ENCODE measurements at places on chromosomes 3 and 15. TPM values are rescaled to one million over a fixed set of nuclear protein-coding genes. Genes with fewer than 3 reads are reported as not detected.

DNA sequence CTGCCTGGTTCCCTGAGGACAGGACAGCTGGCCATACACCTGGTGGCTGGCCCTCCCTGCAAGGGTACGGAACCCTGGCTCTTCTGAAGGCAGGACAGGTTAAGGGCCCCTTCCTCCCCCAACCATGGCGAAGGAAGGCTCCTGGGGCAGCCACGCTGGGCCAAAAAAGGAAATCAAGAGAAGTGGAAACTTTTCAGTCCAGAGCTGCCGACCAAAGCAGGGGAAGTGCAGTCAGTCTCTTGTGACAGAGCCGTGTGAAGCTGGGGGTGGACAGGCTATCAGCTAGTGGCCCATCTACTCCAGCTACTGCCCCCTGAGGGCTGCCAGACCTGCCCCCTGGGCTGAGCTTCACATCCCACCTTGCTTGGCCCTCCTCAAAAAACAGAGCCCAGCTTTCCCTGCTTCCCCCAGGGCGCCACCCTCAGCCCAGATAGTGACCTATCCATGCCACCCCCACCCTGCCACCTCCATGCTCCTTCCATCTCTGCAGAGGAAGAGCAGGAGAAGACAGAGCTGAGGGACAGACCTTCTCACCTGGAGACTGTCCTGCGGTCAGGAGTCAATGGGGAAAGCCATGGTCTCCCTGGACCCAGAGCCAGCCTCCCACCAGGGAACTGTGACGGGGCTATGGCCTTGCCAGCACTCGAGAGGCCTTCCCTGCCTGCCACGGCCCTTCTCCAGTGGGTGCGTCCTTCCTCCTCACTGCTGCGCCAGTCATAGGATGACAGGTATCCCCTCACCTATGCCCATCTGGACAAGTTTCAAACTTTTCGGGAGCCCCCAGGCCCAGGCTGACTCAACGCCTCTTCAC, 4.6 kb downstream of the SEMA7A start:
- peak; percentile 60 for DNase-seq

- no peak for DNase-seq
Measured at GRCh38 chr3:13533885-13534301, 15.0 kb upstream of the FBLN2 start.

DNA sequence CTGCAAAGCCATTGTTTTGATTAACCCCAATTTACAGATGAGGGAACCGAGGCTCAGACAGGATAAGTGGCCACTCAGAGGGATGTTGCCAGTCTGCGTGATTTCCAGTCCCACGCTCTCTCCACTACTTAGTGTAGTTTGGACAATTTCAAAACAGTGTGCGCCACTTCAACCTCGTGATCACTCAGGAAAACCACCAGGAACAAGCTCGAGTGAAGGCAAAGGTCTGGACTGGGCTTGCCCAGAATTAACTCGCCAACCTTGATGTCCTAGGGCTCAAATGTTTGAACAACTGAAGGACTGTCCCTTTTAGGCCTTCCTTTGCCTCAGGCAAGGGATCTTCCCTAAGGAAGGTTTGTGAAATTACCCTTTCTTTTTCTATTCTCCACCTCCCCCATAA, 124.2 kb upstream of the LMOD3 start:
- DNase-seq, result no peak

DNA sequence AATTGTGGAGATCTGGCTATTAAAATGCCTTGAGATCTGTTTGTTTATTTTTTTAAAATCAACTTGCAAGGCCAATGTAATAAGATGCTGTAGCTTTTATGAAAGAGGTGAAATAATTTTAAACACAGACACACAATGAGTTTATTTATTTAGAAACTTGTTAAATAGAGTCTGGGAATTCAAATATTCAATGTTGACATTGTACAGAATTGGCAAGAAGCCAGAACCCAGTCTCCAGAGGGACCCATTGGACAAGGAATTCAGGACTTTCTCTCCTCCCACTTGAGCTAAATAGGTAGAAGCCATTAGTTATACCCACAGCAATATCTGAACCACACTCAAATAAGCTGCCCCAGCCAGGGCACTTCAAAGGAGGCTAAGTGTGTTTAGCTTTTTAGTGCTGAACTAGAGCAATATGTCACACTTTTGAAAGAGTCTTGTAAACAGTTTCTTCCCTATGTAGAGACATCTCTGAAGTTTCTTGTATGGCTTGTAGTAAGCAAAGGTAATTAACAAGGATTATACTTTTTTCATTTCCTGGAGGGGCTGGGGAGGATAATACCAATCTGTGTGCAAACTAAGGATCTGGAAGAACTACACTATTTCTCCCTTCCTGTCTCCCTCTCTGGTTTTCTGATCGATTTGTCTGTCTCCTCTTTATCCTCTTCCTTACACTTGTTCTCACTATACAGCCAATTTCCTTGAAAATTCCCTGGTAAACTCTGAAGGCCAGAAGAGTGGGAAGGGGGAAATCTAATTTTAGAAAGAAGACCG, 6.0 kb downstream of the MECOM start:
- DNase-seq, result no peak

DNA sequence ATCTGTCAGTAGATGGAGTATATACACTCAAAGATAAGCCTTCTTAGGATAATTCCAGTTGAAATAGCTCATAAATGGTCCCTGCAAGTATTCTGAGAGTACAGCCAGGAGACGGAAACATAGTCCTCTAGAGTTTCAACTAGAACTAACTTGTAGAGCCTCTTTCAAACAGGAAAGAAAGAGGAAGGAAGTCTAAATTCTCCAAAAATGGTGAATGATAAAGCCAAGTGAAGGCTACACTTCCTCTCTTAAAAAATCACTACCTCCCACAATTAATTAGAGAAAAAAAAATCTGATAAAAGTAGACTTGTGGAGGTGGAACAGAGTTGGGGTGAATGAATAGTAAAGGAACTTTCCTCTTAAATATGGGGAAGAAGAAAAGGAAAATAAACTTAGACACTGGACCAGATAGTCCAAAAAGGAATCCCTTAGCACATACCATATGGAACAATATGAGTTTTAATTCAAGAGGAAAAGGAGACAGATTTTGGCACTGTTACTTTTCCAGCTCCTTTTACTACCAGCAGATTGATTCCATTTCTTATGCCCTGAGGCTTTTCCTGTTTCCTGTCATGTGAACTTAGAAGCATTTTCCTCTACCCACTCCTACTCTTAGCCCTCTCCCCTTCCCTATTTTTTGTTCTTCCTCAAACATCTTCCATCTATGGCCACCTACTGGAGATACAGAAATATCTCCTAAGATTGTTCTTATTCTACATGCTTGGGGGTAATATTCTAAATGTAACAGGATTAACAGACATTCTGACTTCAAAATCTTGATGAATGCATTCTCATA, 207.6 kb downstream of the CHST2 start:
- DNase-seq, result peak; percentile 14

GRCh38 chr3:40240921-40241320, 68.6 kb upstream of the EIF1B start:
- no peak for DNase-seq

DNA sequence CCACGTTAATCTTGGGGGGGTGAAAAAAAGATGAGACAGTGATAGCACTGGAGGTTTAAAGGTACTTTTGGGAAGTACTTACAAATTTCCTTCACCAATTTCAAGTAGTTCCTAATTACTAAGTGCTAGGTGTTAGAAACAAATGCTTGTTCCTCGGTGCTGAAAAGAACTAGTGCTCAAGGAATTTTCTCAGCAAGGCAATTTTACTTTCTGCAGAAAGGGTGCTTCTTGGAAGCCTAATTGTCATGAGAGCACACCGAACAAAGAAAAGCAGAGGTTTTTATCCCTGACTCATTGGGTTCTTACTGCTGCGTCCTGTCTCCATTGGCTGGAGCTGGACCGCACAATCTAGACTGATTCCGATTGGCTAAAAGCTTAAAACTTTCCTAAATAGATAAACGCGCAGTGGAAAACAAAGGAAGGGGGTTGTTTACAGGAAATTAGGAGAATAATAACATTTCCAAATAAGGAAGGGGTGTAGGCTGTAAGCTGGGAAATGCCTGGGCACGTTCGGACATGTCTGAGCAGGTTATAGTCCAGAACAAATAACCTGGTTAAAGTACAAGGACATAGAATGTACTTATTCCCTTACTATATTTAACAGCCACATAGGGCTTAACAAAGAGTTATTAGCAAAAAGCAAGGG, 49.6 kb downstream of the CHD2 start:
- no peak for DNase-seq

The MYLK gene
- not detected for total RNA-seq

All from B cell (primary cell).